T follicular helper cell (primary cell): ENCODE measurements at places on chromosomes 1 and 21.

DNA sequence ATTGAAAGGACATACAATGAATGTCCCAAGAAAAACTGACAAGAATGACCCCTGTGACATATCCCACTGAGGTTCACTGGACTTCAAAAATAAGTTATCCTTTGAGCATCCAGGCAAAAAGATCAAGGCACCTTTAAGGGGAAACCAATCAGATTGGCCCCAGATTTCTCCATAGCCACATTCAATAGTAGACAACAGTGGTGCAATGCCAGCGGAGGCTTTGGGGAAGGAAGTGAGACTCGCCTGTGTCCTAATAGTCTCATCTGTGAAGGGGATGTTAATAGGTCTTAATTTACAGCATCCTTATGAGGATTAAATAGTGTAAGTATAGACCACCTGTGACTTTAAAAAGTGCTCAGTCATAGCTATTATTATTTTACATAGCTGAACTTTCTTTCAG, 21.5 kb downstream of the RPL5 start:
- no peak for DNase-seq

- DNase-seq, result no peak
These were observed 8.8 kb downstream of the OBSCN start for GRCh38 chr1:228216371-228217320.

DNA sequence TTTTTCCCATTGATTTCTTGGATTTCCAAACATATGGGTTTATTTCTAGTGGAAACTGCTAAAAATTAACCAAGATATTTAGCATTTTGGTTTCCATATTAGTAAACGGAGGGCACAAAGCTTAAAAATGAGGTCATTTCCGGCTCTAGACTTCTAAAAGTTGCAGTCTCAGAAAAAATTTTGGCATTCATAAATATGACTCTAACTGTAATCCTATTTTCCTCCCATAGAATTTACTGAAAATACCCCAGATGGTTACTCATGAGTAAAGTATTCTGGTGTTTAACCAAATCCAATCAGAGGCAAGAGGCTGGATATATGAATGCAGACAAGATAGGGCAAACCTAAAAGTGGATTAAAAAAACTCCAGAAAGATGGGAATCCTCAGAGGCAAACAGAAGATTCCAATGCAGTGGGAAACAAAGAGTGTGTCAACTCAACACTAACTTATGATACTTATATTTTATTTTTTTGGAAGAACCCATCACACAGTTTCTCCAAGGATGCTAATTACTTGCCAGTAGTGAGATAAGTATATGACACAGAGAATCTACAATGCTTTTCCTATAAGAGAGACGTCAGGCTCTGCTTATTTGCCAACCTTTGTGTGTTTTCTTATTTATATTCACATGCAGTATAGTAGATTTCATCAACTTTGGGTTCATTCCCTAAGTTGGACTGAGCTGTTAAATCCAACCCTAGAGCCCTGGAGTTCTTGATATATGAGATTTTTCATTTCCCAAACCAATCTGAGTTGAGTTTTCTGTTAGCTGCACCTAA, 90.1 kb upstream of the BCL10 start:
- DNase-seq, result no peak

DNA sequence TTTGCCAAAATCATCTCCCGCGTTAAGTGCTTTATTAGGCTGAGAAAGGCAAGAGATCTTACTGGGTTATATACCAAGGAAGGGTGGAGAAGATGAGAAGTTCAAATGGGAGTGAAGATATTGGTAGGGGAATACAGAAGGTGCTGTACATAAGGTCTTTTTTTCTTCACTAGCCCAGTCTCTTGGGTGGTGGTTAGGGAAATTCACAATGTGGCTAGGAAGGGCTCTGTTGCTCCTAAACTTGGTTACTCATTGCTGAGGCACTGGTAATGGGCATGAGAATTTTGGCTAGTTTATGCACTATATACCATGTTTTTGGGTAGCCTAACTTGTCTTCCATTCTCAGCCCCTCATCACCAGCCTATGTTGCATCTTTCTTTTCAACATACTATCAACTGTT, 50.6 kb downstream of the LHX4 start:
- no peak for DNase-seq

DNA sequence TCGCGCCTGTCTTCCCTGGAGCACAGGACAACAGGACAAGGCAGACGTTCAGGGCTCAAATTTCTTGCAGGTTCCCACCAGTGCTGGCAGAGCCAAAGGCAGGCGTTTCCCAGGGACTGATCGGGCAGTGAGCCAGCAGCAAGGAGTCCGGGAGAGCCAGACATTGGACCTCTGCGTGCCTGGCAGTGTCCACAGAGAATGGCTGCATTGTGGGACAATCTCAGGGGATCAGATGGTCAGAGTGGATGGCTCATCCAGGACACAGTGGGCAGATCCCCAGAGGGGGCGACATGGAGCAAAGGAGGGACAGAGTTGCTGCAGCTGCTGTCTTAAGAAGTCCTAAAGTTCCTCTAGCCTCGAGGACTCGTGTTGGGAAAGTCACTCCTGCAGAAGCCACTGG, 4.6 kb downstream of the TMEM63A start:
- no peak for DNase-seq

DNA sequence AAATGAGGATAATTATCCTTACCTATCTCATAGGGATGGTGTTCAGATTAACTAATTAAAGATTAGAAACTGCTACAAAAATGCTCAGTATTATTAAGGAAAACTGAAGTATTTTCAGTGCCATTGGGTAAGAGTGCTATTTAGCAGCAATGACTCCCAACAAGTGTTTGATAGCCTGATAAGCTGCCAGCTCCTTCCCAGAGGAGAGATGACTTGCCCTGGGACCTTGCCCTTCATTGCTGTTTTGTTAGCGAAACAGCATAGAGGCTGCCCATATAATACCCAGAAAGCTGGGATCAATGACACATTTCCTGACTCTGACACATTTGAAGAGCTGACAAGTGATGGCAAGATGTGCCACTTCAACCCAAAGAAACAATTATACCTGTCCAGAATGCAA, 592.2 kb downstream of the ADGRL2 start:
- DNase-seq, result no peak

- no peak for DNase-seq
These were observed 185.6 kb downstream of the ZBTB18 start for GRCh38 chr1:244236721-244237120.

DNA sequence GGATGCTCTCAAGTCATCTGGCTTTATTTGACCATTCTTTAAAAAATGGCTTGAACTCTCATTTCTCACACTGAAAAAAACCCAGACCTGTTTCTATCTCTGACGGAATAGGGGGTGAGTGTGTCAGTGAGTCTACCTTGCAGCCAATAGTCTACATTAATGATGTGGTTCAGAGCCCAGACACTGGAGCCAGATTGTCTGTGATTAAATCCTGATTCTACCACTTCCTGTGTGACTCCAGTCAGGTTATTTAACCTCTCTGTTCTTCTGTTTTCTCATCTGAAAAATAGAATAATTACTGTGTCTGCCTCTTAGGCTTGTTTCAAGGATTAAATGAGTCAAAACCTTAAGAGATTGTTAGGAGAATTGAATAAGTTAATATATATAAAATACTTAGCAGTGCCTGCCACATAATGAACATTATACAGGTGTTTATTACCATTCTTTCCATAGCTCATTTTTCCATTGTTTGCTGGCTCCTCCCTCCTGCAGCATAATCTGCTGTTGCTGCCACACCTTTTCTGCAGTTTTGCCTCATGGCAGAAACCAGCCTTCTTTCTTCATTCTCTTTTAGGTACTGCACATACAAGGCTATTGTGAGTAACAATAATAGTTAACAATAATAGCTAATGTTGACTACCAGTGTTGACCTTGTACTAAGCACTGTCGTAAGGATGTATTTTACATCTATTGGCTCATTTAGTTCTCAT, 157.6 kb upstream of the IVNS1ABP start:
- DNase-seq, result no peak
